ENCODE measurements at places on chromosomes 1 and 21.

- no peak for DNase-seq
Measured at GRCh38 chr1:239505094-239505493, 118.7 kb downstream of the CHRM3 start.

GRCh38 chr1:15170071-15170470, 16.5 kb downstream of the TMEM51 start:
- no peak for DNase-seq

GRCh38 chr1:15323351-15323988, 76.4 kb downstream of the FHAD1 start:
- peak; percentile 71 for DNase-seq

DNA sequence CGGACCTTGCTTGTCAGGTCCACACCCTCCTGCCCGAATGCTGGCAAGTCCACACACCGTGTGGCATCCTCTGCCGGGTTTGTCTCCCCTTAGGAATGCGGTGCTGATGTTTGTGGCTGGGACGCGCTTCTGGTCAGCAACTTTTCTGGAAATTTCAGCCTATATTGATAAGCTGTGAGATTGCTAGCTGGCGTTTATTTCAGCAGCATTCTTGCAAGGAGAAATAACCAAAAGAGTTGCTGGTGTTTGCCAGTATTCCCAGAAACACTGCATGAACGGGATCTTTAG, 601 bp downstream of the CEPT1 start:
- peak; percentile 39 for DNase-seq

- no peak for DNase-seq
Measured at GRCh38 chr1:23588749-23589548, 29.6 kb upstream of the ID3 start.

DNA sequence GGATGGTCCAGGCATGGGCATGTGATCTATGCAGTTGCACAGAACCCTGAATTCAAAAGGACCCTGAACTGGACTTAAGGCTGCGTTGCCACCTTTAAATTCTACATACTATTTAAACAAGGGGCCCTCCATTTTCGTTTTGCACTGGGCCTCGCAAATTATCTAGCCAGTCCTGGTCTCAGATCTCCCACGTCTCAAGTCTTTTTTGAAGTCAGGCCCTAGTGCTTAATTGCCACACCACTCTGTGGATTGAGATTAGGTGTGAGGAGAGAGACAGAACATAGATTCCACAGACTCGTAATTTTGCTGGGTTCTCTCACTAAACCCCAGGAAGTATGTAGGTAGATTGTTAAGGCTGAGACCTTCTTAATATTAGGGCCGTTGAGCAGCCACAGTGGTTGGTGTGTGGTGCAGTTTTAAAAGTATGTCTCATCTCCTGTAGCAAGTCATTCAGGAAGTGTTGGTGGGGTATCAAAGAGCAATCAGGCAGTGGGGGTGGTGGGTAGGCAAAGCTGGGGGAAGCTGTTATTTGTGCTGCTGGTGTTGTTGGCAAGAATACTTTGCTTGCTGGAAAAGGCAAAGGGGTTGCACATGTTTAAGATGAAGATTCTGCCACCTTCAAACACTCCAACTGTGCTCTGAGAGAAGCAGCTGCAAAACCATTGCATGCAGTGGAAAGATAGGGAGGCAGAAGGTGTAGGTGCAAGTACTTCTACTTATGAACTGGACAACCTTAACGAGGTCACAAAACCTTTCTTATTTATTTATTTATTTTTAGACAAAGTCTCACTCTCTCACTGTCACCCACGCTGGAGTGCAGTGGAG, 11.2 kb downstream of the CD84 start:
- no peak for DNase-seq

DNA sequence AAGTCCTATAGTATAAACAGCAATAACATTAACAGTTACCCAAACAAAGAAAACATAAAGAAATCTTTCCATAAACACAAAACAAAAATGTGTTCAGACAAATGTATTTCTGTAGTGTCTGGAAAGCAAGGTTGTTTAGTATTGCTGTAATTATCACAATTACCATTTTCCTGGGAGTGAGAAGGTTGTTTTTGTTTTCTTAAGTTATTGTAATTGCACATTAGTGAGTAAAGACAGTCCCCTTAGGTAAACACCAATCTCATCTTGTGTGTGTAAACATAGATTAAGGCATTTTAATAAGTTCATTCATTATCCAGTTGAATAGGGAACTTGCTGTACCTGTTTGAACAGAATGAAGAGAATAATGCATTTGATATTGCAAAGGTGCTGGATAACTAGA, 356.9 kb upstream of the ADGRL4 start:
- no peak for DNase-seq

- DNase-seq: peak; percentile 98
Measured at GRCh38 chr21:38244885-38245869, 11.6 kb upstream of the KCNJ15 start.

DNA sequence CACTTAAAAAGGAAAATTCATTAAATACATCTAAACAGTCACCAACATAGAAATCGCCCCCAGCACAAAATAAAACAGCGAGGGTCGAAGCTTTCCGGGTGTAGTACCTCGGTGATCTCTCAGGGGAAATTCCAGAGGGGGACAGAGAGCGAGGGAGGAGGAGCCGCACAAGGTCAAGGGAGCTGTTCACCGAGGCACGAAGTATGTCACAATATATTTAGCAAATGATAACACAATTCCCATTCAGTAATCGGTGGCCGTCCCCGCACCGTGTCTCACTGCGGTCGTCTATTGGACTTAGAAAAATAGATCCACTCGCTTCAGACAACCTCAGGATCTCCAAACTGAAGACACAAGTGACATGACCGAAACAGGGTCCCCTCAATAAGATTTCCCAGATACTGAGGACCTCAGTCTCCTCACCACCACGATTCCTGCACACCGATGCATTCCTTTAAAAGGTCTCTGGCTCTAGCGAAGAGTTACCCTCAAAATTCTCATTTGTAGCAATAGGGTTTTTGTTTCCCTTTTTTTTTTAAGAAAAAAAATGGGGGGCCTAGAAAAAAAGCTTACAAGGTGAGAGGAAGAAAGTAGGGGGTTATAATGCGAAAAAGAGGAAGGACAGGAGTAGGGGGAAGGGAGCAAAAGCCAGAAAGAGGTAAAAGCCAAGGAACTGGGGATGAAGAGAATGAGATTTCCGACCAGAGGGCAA, 1.1 kb downstream of the LPGAT1 start:
- DNase-seq: peak; percentile 30

DNA sequence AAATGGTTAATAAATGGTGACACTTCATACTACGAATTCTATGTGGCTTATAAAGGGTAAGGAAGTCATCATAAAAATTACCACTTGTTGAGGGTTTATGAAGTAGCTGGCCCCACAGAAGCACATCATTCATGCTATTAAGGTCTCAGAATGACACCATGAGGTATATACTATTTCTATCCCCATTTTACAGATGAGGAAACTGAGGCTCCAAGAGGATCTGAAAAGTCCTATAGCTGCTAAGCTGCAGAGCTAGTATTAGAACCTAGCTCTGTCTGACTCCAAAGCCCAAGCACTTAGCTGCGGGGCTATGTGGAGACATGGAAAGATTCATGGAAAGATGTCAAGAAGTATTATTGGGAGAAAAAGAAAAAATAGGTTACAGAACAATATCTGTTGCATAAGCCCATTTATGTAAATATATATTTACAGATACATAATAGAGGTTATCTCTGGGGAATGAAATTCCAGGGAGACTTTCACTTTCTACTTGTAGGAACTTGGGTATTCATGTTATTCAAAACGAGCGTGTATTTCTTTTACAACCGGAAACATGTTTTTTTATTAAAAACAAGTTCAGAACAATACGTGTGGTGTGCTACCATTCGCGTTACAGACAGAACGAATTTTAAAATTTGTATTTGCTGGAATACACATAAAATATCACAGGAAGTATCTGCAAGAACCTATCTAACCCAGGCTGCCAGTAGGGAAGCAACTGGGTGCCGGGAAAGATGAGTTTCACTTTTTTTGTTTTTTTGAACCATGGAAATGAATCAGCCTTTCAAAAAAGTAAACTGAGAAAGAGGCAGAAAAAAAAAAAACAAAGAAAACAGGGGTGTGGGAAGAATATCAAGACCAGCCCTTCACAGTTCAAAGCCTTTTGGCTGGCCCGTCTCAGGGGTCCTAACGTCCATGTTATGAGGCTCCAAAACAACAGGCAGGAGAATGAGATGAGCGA, 13.4 kb downstream of the SPOCD1 start:
- DNase-seq: peak; percentile 25

DNA sequence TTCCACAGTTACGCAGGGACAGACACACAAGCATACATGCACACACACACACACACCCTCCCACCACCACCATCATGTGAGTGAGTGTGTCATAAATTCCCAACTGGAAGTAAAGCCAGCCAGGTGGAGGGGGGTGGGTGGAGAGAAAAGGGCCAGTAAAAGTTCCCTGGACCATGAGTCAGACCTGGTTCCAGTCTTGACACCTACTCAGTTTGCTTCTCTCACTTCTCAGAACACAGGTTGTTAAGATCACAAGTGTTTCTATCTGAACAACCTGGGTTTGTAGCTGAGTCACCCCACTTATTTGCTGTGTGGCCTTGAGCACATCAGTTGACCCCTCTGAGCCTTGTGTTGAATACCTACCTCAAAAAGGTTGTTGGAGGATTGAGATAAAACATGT, 9.6 kb downstream of the EPHA10 start:
- DNase-seq: no peak

DNA sequence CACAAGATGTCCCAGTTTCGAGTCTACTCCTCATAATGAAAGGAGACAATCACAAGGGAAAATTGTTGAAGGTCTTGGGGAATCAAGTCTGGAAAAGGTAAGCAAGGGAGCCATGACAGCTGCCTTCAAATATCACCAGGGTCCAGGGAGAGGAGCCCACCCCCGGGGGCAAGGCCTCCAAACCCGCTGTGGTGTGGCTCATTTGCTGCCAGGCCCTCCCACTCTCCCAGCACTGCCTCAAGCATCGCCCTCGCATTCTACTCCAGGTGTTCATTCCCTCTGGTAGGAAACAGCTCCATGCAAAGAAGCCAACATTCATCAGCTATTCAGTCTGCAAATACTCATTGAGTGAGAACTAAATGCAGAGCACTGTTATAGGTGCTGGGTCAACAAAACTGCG, 8.6 kb downstream of the S100A9 start:
- DNase-seq: no peak

- DNase-seq: no peak
Measured at GRCh38 chr1:152348447-152348846, 11.4 kb downstream of the FLG2 start.

DNA sequence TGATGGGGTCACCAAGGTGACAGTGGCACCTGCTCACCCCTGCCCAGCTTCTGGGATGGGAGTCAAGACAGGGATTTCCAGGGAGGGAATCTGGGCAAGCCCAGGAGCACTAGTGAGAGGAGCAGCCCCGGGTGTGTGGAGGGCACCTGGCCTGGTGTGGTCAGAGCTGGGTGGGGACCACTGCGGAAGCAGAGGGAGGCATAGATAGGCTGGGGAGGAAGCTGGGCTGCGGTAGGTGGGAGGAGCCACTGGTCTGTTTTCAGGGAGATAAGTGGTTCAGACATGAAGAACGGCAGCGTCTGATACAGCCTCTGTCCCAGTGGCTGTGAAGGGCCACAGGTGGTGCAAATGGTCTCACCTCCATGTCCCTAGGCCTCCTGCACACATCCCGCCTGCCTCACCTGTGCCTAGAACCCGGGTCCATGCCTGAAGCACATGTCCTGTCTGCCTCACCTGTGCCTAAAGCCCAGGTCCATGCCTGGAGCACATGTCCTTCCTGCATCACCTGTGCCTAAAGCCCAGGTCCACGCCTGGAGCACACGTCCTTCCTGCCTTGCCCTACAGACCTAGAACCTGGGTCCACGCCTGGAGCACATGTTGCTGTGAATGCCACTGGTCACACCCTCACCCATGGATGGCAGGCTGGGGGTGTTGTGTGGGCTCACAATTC, 325.9 kb upstream of the AJAP1 start:
- DNase-seq: no peak

DNA sequence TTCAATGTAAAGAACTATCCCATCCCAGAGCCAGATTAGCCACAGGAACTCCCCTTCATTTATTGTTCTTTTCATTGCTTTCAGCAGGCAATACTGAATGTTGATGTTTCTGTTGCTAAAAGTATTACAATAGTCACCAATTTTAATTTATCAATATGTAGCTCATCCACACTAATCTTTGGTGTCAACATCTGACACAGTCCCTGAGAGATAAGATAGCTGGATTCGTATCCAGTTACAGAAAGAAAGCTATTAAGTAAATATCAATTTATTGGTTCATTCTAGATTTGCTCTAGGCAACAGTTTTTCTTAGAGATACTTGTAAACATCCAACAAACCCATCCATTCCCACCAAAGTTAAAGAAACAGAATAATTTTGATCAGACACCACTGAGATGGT, 4.7 kb downstream of the ADSS2 start:
- DNase-seq: no peak

DNA sequence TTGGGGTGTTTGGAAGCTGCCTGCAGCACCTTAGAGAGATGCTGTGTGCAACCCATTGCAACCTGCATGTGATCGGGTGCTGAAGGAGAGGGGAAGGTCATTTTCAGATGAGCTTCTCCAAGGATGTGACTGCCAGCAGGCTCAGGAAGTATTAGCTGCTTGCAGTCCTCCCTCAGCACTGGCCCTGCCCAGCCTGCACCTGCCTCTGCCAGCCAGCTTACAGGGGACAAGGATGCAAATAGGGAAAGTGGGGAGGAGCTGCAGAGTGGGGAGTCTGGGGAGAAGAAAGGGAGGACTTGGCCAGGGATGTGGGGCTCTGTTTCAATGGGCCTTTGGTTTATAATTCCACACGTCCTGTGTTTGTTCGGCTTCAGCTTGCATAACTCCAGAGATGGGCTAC, 254.5 kb downstream of the RRAGC start:
- no peak for DNase-seq

DNA sequence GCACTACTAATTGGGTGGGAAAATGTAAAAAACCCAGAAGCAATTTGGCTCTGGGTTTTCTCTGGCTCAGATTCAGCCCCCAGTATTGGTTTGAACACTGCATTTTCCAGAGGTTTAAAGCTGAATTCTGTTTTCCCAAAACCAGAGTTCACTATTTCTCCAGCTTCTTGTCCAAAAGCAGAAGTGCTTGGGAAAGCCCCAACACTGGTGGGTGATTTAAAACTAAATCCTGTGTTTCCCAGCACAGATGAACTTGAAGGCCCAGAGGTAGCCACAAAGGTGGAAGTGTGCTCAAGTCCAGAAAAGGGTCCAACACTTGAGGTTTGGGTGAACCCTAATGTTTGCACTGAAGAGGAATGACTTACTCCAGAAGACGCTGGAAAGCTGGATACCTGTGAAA, 678 bp downstream of the MCM3AP start:
- DNase-seq: no peak

DNA sequence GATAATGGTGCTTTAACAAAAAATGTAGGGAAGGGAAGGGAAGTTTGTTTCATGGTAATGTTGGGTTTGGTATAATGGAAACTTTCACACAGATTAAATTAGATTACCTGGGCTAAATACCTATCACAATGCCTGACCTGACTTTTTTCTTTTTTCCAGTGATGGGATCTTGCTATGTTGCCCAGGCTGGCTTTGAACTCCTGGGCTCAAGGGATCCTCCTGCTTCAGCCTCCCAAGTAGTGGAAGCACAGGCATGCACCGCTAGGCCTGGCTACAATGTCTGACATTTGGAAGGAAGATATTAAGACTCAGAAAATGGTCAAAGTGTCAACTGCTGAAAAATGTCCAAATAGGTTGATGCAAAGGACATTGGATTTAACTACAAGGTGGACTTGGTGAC, 67.4 kb downstream of the KCNK1 start:
- no peak for DNase-seq

- DNase-seq: peak; percentile 50
Measured at GRCh38 chr1:56525489-56526041, 53.8 kb downstream of the PLPP3 start.

All from fibroblast of skin of scalp (primary cell).